ENCODE measurements at places on chromosomes 2 and 18. TPM values are rescaled to one million over a fixed set of nuclear protein-coding genes. Genes with fewer than 3 reads are reported as not detected.

Gene ADAM23
- 10.6 TPM for total RNA-seq

Gene PAX8
- 1.5 TPM for total RNA-seq

Gene GALNT3
- total RNA-seq, result 0.33 TPM

Gene MYCN
- total RNA-seq, result not detected

Gene KIF1A
- not detected for total RNA-seq

Gene NT5DC4
- not detected for total RNA-seq

Gene ANKRD53
- 0.83 TPM for total RNA-seq

Gene VWC2L
- total RNA-seq, result not detected

Gene PDE11A
- not detected for total RNA-seq

Gene IGFBP5
- total RNA-seq, result 474 TPM

Gene RGPD3
- 0.29 TPM for total RNA-seq

Gene SLC8A1
- total RNA-seq, result 80.3 TPM

Gene EPB41L5
- 14.3 TPM for total RNA-seq

Gene FBXO11
- total RNA-seq, result 75.2 TPM

Gene KLHL41
- total RNA-seq, result 9.8 TPM

Gene ANTXR1
- 39.4 TPM for total RNA-seq

Gene C2orf78
- not detected for total RNA-seq

Gene CRYBA2
- not detected for total RNA-seq

Gene HSBP1L1
- 4.0 TPM for total RNA-seq

Gene ALK
- total RNA-seq, result under 0.01 TPM

Gene CCDC88A
- 47.1 TPM for total RNA-seq

Gene CHAC2
- 0.83 TPM for total RNA-seq

Gene SF3B1
- 180 TPM for total RNA-seq

Gene EVA1A
- total RNA-seq, result 32.1 TPM

Gene MFSD2B
- total RNA-seq, result not detected

Gene RAB17
- total RNA-seq, result 0.83 TPM

Gene REG3G
- total RNA-seq, result not detected

Gene MRPL33
- total RNA-seq, result 88.9 TPM

Gene MOCOS
- total RNA-seq, result 5.5 TPM

Gene SKA1
- total RNA-seq, result 1.5 TPM

Gene ARHGEF4
- 1.3 TPM for total RNA-seq

Gene FAM228A
- 1.3 TPM for total RNA-seq

Gene PDCD1
- total RNA-seq, result not detected

Gene MC5R
- total RNA-seq, result not detected

Gene EIF4E2
- total RNA-seq, result 101 TPM

Gene GALNT5
- total RNA-seq, result 81.0 TPM

Gene MAP2
- total RNA-seq, result 12.8 TPM

Gene CACNB4
- 1.2 TPM for total RNA-seq

Gene POLR1A
- 18.5 TPM for total RNA-seq

Gene CENPO
- total RNA-seq, result 25.9 TPM

All from smooth muscle cell of trachea (primary cell).